ENCODE measurements at places on chromosomes 2 and 18.

GRCh38 chr18:9707381-9708056 lies 582 bp upstream of the RAB31 start:
- no peak for DNase-seq

- no peak for DNase-seq
Observed at GRCh38 chr2:32011485-32011960, 715 bp upstream of the MEMO1 start.

DNA sequence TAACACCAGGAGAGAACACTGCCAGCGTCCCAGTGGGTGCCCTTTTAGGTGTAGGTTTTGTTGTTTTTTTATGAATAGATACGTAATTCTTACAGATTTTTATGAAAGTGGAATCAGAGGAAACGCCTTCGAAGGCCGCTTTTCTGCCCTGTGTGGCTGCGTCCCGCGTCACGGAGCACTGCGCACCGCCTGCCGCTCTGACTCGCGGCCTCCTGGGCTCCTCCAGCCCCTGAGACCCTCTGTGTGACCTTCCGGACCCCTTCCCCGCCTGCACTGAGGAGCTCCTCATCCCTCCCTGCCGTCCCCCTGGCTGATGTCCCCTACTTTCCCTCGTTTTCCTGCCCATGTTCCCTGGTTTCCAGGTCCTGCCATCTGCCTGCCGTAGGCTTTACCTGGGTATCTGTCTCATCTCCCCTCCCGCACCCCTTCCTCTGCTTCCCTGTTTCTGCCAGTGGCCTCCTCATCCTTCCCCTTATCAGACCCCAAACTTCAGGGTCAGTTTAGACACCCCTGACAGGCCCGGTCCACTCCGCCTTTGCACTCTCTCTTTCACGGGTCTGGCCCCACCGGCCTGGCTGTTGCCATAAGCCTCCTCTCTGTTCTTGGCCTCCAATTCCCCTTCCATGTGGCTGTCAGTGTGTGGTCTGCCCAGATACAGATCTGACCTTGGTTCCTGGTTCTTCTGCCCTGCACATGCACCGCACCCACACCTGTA lies 32.7 kb downstream of the PDIA6 start:
- DNase-seq, result no peak

DNA sequence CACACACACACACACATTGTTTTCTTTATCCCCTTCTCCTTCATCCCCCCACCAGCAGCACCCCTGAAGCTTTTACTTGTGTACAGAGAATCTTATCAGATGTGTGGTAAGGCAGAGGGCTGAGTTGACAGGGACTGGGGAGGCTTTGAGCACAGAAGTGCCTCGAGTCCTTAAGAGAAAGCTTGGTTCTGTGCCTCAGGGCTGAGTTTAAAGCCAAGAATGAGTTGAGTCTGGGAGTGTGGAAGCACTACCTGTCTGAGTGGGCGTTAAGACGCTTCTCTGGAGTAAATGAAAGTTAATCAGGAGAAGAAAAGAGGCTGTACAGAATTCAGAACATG lies 2.7 kb downstream of the ID2 start:
- no peak for DNase-seq
